Activated CD4-positive, alpha-beta T cell treated with anti-CD3 and anti-CD28 coated beads, Interleukin-2, amount 50 U/mL, for 4 hours (primary cell): ENCODE measurements at places on chromosomes 2 and 18.

DNA sequence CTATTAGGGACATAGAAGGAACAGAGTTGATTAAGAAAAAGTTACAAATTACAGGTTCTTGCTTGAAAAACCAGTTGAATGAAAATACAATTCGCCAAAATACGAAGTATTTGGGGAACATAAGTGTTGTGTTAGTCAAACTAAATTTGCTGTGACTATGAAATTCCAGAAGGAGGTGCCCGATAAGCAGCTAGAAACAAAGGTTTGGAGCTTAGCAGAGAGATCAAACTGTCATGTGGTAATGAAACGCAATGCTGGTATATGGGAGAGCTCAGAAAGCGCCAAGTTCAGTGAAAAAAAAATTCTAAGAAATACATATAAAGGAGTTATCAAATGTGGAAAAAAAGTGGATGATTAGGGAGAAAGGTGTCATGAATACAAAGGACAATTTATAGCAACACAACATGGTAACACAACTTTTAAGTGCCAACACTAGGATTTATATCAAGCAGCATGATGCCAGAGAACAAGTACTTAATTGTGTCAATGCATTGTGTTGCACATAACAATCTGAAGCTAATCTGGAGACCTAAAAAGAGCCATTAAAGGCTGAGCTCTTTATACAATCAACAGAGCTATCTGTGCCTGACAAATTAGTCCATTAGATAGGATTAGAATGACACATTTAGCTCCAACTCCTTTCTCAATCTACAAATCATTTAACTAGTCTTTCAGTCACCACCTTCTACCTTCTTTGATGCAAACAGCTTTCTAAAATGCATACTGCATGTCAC is 31.2 kb downstream of the SMAD2 start:
- no peak for DNase-seq

GRCh38 chr2:228065686-228066085 is 115.8 kb downstream of the SPHKAP start:
- DNase-seq = no peak

DNA sequence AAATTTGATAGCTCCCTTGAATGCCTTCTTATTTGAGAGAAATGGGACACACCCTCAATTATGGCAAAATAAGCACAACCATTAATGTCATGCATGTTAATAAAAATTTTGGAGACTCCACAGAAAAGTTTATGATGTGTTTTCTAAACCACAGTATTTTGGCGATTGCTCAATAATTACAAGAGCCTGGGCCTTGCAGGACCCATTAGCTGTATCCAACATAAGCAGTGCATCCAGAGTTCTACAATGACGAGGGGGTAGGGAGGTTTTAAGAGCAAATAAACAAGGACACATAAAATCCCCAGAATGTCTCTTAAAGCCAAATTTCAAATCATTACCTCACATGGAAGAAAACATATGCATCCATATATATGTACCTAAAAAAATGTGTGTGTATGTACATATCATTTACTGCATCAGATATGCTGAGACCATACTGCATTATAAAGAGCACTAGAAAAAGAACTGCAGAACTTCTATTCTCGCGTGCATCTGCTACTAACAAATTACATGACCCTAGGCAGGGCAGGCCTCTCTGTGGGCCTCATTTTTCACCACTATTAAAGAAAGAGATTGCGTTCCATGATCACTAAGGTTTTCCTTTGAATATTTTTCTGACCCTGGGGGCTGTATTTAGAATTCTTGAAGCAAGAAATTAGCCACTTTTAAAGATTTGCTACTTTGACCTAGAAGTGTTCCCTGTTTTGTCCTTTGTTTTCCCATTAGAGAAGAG is 38.0 kb downstream of the CMPK2 start:
- no peak for DNase-seq

GRCh38 chr18:70419526-70419925 is 130.7 kb downstream of the SOCS6 start:
- DNase-seq = no peak

DNA sequence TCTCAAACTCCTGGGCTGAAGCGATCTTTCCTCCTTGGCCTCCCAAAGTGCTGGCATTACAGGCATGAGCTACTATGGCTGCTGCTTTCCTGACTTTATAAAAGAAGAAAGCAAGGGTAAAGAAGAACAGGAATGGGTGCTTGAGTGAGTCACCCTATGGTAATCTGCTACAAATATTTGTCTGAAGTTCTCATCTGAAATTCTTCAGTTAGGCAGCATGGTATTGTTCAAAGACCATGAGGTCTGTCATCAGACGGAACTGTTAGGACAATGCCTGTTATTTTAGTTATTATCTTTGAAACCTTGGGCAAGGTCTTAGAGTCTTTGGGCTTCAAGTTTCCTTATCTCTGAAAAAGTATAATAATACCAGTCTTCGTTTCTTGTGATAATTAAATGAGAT is 695.8 kb downstream of the RNF144A start:
- no peak for DNase-seq
